Activated T-cell treated with anti-CD3 and anti-CD28 coated beads for 48 hours (primary cell): ENCODE measurements at places on chromosomes 13 and 19.

- DNase-seq, result no peak
These were observed 19.6 kb downstream of the KCNC3 start for GRCh38 chr19:50309396-50310125.

DNA sequence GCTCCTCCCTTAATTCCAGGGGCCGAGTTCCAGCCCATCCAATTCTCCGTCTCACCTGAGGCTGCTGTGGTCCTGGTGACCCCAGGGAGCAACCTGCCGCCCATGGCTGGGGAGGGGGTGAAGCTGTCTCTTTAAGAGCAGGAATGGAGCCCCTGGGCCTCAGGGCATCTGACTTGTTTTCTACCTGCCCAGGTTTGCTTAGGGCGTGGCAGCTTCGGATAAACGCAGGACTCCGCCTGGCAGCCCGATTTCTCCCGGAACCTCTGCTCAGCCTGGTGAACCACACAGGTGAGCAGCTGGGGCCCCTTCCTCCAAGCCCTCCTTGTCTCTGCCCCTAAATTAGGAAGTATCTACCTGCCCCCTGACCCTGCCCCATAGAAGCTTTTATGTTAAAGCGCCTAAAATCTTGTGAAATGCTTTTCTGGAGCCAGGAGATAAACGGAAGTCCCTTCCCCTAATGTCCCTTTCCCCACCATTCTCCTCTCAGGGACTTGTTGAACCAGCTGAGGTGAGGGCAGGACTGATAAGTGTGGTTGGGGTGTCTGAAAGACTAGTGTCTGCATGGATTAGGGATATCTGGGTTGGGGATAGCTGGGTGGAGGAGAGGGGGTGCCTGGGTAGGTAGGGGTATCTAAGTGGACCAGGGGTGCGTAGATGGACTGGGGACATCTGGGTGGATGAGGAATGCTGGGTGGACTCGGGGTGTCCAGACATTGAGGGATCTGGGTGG, 614 bp downstream of the FXYD3 start:
- DNase-seq, result no peak

- DNase-seq, result no peak
These were observed 21.9 kb upstream of the TCF3 start for GRCh38 chr19:1674293-1674679.

GRCh38 chr19:14767466-14767971, 10.8 kb downstream of the ADGRE2 start:
- no peak for DNase-seq

DNA sequence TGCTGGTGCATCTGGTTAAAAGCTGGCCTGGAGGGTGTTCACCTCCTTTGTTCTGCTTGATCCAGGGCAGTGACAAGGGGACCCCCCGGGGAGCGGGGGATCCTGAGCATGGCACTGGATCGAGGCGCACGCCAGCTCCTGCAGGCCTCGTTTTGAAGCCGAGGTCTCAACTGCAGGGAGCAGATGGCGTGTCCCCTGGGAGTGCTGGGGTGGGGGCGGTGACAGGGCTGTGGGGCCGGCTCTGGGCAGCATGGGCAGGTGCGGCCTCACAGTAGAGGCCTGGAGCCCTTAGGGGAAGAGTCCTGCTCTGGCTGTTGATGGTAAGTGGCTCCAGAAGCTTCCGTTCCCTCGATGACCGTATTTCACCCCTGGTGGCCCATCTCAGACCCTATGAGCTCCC, 51.8 kb downstream of the CRTC1 start:
- DNase-seq, result no peak

- no peak for DNase-seq
These were observed 3.2 kb downstream of the ZNF554 start for GRCh38 chr19:2822846-2823245.

- no peak for DNase-seq
These were observed 72.2 kb downstream of the CDADC1 start for GRCh38 chr13:49319951-49320350.

GRCh38 chr13:59269476-59269875, 894.3 kb downstream of the DIAPH3 start:
- no peak for DNase-seq

DNA sequence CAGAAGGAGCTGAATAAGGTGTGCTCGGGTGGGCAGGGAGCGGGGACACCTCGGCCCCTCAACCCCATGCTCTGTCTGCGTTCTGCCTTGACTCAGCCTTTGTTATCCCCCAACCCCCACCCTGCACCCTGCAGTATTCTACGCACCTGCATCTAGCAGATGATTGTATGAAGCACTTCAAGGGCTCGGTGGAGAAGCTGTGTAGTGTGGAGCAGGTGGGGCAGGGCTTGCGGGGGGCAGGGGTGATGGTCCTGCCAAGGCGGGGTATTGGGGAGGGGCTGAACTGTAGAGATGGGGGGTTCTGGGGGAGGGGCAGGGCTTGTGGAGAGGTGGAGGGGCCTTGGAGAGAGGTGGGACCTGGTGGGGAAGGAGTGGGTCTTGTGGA, 6.1 kb downstream of the STXBP2 start:
- DNase-seq, result no peak

DNA sequence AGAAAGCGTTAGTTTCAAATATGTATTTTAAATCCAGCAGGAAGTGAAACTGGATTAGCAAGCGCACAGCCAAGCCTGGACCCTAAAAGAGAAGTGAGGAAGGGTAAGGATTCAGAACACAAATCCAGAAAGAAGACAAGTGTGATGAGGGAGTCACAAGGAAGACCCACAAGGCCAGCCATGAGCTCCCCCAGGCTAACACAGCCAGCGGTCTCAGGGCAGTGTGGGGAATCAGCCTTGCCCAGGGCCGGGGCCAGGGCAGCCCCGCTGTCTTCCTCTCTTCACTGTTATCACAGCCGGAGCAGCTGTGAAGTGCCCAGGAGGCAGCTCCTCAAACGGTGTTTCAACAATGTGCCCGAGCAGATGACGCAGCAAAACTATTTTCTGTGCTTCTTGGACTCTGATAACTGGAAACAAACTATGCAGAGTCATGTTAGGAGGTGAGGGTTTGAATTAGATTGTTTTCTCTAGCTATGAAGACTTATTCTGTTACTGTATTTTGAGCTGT, 12.2 kb upstream of the CDC16 start:
- no peak for DNase-seq

DNA sequence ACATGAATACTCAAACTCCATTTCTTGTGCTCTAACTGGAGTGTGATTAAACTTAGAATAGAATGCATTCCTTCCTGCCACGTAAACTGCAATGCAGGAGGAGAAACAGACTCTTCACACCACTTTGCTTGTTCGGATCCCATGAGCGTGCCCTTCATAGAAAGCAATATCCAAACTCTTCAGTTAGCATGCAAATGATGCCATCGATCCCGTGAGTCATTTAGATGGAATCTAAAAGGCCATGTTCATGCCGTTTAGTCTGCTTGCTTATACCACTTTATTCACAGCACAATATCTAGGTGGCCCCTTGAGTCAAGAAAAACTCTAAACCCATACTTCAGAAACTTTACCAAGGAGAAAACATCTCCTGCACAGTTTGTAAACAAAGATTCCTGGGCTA, 225.8 kb downstream of the OXGR1 start:
- DNase-seq, result no peak

DNA sequence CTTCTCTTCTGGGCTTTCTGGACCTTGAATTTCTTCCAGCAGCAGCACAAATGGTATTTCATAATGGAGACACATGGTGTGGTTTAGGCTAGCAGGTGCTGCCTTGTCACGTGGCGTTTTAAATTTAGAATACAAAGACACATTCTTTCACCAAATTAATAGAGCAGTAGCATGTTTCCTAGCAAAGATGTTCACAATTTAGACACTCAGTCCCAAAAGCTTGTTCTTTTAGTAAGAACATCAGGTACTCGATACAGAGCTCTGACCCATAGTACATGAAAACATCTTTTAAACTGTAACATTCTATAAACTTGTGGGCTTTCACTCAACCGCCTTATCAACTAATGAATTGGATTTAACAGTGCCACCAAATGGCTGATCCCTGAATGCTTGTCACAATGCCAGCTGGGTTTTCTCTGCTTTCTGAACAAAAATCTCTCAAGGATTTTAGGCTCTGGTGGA, 290.1 kb downstream of the DCLK1 start:
- DNase-seq, result no peak

DNA sequence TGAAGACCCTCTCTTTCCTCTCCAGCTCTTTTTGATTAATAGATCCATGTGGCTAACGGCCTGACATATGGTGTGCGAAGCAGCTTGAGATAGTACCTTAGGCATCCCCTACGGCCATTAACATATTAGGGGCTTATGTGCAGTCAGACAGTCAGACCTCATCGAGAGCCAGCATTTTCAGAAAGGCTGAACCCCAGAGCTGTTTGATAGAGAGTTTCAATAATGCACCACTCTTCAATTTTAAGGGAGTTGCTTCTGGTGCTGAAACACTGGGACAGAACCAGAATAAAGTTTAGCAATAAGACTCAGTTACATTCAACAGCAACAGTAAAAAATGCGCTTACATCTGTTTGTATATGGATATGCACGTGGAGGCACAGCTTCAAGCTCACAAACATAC, 10.8 kb downstream of the POU4F1 start:
- no peak for DNase-seq

DNA sequence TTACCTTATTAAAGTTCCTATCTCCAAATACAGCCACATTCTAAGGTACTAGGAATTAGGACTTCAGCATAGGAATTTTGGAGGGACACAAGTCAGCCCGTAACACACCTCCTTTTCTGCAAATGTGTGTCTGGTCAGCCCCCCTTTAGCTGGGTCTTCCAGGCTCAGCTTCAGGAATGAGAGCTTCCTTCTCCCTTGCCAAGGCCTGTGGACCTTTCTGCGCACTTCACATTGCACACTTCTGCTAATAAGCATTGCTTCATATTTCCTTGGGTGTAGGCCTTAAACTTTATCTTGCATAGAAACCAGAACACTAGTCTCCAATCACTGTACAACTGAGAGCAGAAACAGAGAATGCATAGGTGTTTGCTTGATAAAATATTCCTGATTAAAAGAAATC, 4.5 kb upstream of the STK24 start:
- no peak for DNase-seq

GRCh38 chr13:52399046-52399445, 6.9 kb downstream of the THSD1 start:
- no peak for DNase-seq

DNA sequence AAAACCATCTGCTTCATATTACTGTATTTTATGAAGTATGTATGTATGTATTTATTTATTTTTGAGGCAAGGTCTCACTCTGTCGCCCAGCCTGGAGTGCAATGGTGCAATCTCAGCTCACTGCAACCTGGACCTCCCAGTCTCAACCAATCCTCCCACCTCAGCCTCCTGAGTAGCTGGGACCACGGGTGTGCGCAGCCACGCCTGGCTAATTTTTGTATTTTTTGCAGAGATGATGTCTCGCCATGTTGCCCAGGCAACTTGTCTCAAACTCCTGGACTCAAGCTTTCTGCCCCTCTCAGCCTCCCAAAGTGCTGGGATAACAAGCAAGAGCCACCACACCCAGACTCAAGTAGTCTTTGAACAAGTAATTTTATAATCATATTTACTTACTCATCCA, 5.5 kb downstream of the KATNAL1 start:
- no peak for DNase-seq

- DNase-seq, result no peak
These were observed 21.4 kb upstream of the UPF3A start for GRCh38 chr13:114259974-114260373.

GRCh38 chr13:56187331-56187730, 953.4 kb upstream of the PRR20A start:
- DNase-seq, result no peak

GRCh38 chr19:13864667-13865570, 12.0 kb upstream of the NANOS3 start:
- no peak for DNase-seq

DNA sequence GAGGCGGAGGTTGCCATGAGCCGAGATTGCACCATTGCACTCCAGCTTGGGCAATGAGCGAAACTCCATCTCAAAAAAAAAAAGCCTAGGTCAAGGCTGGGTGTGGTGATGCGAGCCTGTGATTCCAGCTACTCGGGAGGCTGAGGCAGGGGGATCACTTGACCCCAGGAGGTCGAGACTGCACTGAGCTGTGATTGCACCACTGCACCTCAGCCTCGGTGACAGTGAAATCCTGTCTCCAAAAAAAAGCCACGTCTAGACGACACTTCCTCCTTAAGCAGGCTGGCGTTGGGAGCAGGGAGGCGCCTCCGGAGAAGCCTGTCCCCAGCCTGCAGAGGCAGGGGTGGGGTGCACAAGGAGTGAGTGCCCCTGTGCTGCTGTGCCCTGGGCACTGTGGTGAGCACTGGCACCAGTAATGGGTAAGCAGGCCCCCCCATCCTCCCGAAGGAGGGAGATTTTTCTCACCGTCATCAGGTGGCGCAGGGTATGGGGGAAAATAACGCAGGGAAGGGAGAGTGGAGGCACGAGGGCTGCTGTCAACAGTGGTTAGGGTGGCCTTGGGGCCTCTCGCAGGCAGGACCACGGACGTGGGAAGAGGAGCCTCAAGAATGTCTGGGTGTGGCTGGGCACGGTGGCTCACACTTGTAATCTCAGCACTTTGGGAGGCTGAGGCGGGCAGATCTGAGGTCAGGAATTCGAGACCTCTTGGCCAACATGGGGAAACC, 706 bp downstream of the P2RY11 start:
- DNase-seq, result peak; percentile 64

- DNase-seq, result peak; percentile 56
These were observed 20.8 kb downstream of the LAIR2 start for GRCh38 chr19:54523403-54523802.

DNA sequence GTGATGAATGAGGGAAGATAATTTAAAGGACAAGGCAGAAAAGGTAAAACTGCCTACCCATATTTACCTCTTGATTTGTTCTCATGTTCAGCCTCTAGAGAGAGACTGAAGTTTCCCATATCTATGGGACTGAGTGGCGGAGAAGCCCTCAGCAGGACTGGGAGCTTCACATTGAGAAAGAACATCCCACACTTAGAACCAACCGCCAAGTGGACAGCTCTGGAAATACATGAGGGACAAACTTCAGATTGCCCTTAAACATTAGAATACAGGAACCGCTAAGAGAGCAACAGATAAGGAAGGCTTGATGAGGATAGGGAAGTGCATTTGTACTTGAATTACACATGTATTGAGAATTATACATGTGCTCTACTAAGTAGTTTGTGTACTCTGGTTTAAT, 316.0 kb upstream of the MIR17HG start:
- no peak for DNase-seq

- DNase-seq, result no peak
These were observed 31.3 kb downstream of the KCTD12 start for GRCh38 chr13:76854894-76855293.

DNA sequence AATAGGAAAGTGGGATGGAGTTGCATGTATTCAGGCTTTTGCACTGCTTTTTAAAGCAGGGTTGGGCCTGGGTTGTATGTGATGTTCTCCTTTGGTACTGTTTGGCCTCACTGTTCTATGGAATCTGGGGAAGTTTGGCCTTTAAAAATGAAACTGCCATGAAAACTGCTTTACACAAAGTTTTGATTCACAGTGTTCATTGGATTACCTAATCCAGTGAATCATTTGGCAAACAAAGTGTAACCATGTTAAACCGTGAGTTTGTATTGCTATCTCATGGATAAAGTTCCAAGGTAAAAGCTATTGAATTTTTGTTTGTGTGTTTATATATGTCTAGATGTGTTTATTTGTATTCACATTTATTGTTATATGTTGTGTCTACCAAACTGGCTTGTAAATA, 1658.6 kb downstream of the OLFM4 start:
- no peak for DNase-seq

- no peak for DNase-seq
These were observed 22.6 kb downstream of the RASL11A start for GRCh38 chr13:27293076-27293691.

- no peak for DNase-seq
These were observed 467.2 kb downstream of the ITGBL1 start for GRCh38 chr13:101919541-101920181.
